Type B pancreatic cell (in vitro differentiated cells): ENCODE measurements at places on chromosomes 16 and 17. TPM values are rescaled to one million over a fixed set of nuclear protein-coding genes. Genes with fewer than 3 reads are reported as not detected.

Gene TGFB1I1
- 5.0 and 25.6 TPM in 2 replicates for total RNA-seq

- H3K27ac ChIP-seq: no peak overlapping the region
- H3K4me1 ChIP-seq: peaks cover 36% of the 10 kb centered on the region
- no peak for DNase-seq
- no peaks in the 10 kb centered on the region for H3K27me3 ChIP-seq
- H3K36me3 ChIP-seq: peaks cover 8% of the 10 kb centered on the region
Measured at GRCh38 chr16:24996301-24996700, 18.9 kb downstream of the ARHGAP17 start.

GRCh38 chr17:50350733-50351132, 4.8 kb downstream of the XYLT2 start:
- DNase-seq: no peak
- no peak overlapping the region for H3K27ac ChIP-seq
- H3K27me3 ChIP-seq: no peaks in the 10 kb centered on the region

DNA sequence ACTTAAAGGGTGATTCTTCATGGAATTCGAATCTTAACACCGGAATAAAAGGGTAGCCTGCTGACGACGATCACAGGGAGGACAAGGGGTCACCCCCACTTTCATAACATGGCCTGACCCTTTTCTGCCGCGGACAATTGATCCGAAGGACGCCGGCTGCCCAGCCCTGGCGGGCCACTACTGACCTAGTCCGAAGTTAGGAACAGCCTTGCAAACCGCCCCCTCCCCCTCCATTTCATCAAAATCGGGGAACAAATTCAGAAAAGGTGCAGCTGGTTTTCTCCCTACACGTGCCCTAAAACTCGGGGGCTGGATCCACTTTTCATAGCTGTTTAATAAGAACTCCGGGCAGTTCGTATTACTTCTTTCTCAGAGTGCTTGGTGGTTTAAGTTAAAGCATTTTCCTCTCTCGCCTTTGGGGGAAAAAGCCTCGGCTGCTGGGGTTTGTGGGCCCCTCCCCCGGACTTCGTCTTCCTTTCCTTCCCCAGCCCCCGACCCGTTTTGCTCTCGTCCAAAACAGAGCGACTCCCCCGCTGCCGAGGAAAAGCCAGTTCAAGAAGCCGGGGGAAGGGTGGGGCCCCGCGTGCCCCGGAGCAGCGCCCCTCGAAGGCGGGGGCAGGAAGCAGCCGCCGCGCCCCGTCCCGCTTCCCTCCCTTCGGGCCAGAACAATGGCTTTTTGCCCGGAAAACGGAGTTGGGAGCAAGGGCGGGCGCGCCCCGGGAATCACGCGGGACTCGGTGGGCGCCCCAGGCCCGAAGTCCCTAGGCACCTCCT, 641 bp upstream of the CBX2 start:
- H3K4me3 ChIP-seq: peak overlapping the region; percentile 78
- peak overlapping the region; percentile 62 for H3K27ac ChIP-seq
- H3K36me3 ChIP-seq: peaks cover 17% of the 10 kb centered on the region
- H3K4me1 ChIP-seq: peaks cover 45% of the 10 kb centered on the region

Gene SLC6A4
- 9.4 and 34.7 TPM in 2 replicates for total RNA-seq

- peaks cover 3% of the 10 kb centered on the region for H3K4me1 ChIP-seq
- H3K27ac ChIP-seq: peak overlapping the region; percentile 36
- H3K27me3 ChIP-seq: peaks cover 5% of the 10 kb centered on the region
- DNase-seq: no peak
Measured at GRCh38 chr16:678858-679813, 1.1 kb upstream of the STUB1 start.

Gene DDX5
- total RNA-seq: 729 and 758 TPM in 2 replicates

DNA sequence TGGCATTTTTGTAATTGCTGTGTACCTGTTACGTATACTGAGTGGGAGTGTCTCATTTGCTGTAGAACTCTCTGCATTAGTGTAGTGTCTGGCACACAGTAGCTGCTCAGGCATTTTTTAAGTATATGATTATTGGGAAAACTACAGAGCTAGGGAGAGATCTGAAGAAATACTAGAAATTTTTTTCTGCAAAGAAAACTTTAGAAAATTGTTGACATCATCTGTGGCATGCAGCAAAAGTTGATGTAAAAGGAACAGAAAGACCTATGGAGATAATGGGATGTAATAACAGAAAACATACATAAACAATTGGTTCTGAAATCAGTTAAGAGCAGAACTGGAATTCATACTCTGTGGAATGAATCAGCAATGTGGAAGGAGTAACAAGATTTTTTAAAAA, 11.6 kb downstream of the CLTC start:
- no peak for DNase-seq
- H3K27me3 ChIP-seq: no peaks in the 10 kb centered on the region
- H3K4me3 ChIP-seq: no peak overlapping the region
- peaks cover 20% of the 10 kb centered on the region for H3K4me1 ChIP-seq
- H3K36me3 ChIP-seq: peaks cover 10% of the 10 kb centered on the region

Gene CDRT15
- not detected in 2 replicates for total RNA-seq

Gene OTOA
- 0.17 TPM in 1 of 2 replicates, not detected in the other for total RNA-seq

- no peaks in the 10 kb centered on the region for H3K36me3 ChIP-seq
- no peak overlapping the region for H3K4me3 ChIP-seq
- no peaks in the 10 kb centered on the region for H3K27me3 ChIP-seq
- H3K4me1 ChIP-seq: peaks cover 23% of the 10 kb centered on the region
- H3K27ac ChIP-seq: no peak overlapping the region
Measured at GRCh38 chr17:80106176-80106575, 4.8 kb downstream of the GAA start.

Gene PRSS36
- total RNA-seq: 1.8 and 2.0 TPM in 2 replicates

- no peaks in the 10 kb centered on the region for H3K27me3 ChIP-seq
- peaks cover 4% of the 10 kb centered on the region for H3K4me1 ChIP-seq
- no peak for DNase-seq
Measured at GRCh38 chr17:39538866-39539265, 68.9 kb downstream of the NEUROD2 start.

- peaks cover 19% of the 10 kb centered on the region for H3K4me1 ChIP-seq
- H3K4me3 ChIP-seq: peak overlapping the region; percentile 98
- peaks cover 20% of the 10 kb centered on the region for H3K27me3 ChIP-seq
- DNase-seq: no peak
- peak overlapping the region; percentile 88 for H3K27ac ChIP-seq
- H3K36me3 ChIP-seq: peaks cover 5% of the 10 kb centered on the region
Measured at GRCh38 chr16:46883353-46883689, 841 bp upstream of the GPT2 start.

- H3K36me3 ChIP-seq: no peaks in the 10 kb centered on the region
- no peaks in the 10 kb centered on the region for H3K4me1 ChIP-seq
- no peak for DNase-seq
Measured at GRCh38 chr16:20628213-20628612, 52.0 kb upstream of the ACSM2B start.

DNA sequence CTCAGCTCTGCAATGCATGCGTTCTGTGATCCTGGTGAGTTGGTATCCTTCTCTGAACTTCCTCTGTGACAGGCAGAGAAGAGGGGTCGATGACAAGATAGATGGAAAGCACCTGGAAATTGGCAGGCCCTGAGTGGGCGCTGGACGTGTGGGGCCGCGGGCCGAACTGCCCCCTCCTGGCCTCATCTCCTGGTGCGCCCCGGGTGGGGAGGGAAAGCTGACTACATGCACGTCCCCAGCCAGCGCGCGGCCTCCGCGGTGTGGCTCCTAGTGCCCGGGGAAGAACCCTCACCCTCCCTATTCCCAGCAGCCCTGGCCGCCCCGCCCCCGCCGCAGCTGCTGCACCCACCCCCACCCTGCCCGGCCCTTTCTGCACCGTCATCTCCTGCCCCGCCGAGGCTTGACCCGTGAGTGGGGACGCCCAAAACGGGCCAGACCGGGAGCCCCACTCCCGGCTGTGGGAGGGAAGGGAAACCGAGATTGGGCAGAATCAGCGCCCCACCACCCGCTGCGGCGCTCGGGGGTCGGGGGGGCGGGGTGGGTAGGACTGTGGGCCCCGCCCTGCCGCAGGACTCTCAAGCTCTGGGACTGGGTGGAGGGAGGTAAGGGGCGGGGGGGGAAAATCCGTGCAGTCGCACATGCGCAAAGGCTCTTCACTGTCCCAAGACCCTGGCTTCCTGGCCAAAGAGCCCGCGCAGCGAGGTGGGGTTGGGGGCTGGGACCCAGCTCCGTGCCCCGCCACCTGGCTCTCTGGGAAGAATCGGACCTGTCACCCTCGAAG, at the start of gene NOL3:
Gene NOL3, plus strand, starts transcription at position 371 of the 781 bp plus-strand sequence.
- H3K4me3 ChIP-seq: peak within 1 kb of the TSS; percentile 88
- H3K4me1 ChIP-seq: peaks cover 24% of the 10 kb centered on the region
- H3K27me3 ChIP-seq: peaks cover 82% of the 10 kb centered on the region
- no peak for DNase-seq

DNA sequence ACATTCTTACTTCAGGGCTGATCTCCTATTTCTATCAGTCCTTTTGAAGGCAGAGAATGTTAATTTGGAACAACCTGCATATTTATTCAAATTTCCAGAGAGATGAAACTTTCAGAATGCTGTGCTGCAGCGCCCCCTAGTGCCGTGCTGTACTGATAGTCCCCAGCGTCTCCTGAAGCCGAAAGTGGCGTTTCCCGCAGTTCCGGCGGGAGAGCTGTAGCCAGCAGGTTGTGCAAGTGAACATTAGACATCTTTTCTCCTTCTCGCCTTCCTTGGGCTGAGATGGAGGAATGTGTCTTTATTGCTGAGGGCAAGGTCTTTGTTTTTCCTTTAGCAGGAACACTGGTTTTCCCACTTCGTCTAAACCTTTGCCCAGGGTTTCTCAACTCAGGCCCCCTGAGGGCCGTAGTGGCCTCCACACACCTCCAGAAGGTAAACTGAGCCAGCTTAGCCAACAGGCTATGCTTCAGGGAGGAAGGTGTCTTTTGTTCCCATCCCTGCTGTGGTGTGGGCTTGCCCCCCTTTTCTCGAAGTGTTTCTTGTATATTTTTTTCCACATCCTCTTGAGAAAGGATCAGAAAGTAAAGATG, 26.4 kb downstream of the USP10 start:
- DNase-seq: peak; percentile 87
- peaks cover 5% of the 10 kb centered on the region for H3K36me3 ChIP-seq
- peak overlapping the region; percentile 82 for H3K27ac ChIP-seq

DNA sequence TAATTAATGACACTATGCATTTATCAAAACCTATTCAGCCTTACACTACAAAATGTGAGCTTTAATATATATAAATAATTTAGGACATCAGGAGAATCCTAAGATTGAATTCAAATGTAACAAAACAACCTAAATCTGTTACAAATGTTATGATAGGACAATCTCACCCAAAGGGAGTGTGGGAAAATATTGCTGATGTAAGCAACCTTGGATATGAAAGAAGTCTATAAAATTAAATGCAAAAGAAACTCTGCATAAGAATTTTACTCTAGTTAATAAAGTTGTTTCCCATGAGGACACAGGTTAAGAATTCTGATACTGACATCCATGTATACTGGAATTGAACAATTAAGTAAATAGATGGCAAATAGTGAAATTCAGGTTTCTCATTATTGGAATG, 424.5 kb upstream of the MON1B start:
- no peak overlapping the region for H3K4me3 ChIP-seq
- H3K36me3 ChIP-seq: no peaks in the 10 kb centered on the region
- DNase-seq: no peak
- H3K27ac ChIP-seq: no peak overlapping the region
- H3K4me1 ChIP-seq: no peaks in the 10 kb centered on the region
